ENCODE measurements at places on chromosomes 12 and 14. TPM values are rescaled to one million over a fixed set of nuclear protein-coding genes. Genes with fewer than 3 reads are reported as not detected.

CDH24 gene
- total RNA-seq = 29.3 TPM

IL23A gene
- 0.51 TPM for total RNA-seq

GCH1 gene
- 3.1 TPM for total RNA-seq

SLC5A8 gene
- not detected for total RNA-seq

KRT8 gene
- 1,194 TPM for total RNA-seq

FSCB gene
- total RNA-seq = not detected

IRAK3 gene
- total RNA-seq = 2.2 TPM

CISTR gene
- not detected for total RNA-seq

PRKD1 gene
- 25.3 TPM for total RNA-seq

TMEM117 gene
- total RNA-seq = 35.3 TPM

MAP3K9 gene
- total RNA-seq = 9.2 TPM

C1R gene
- total RNA-seq = 45.1 TPM

DDX11 gene
- 114 TPM for total RNA-seq

ASIC1 gene
- total RNA-seq = 7.2 TPM

A2ML1 gene
- 0.14 TPM for total RNA-seq

CEBPE gene
- total RNA-seq = not detected

IQSEC3 gene
- 8.8 TPM for total RNA-seq

RDH12 gene
- total RNA-seq = not detected

APOLD1 gene
- total RNA-seq = 3.0 TPM

IKZF4 gene
- total RNA-seq = 16.2 TPM

SLC38A4 gene
- 0.11 TPM for total RNA-seq

TPPP2 gene
- 0.47 TPM for total RNA-seq

DENR gene
- 69.5 TPM for total RNA-seq

Data from mesothelial cell of epicardium (in vitro differentiated cells).